ENCODE measurements at places on chromosomes 4 and X. TPM values are rescaled to one million over a fixed set of nuclear protein-coding genes. Genes with fewer than 3 reads are reported as not detected.

Gene SMR3A
- not detected for total RNA-seq

Gene BCORL1
- 8.0 TPM for total RNA-seq

Gene FOXR2
- total RNA-seq, result not detected

Gene CDKL2
- total RNA-seq, result 0.67 TPM

Gene ERAS
- total RNA-seq, result not detected

- H3K4me1 ChIP-seq, result peaks cover 18% of the 10 kb centered on the region
- no peaks in the 10 kb centered on the region for H3K36me3 ChIP-seq
- no peak overlapping the region for H3K4me3 ChIP-seq
- no peaks in the 10 kb centered on the region for H3K27me3 ChIP-seq
- no peak overlapping the region for H3K27ac ChIP-seq
- no peak for DNase-seq
Observed at GRCh38 chr4:38600575-38600974, 63.4 kb upstream of the KLF3 start.

- no peak overlapping the region for H3K27ac ChIP-seq
- no peaks in the 10 kb centered on the region for H3K4me1 ChIP-seq
- no peak overlapping the region for H3K4me3 ChIP-seq
- H3K36me3 ChIP-seq, result no peaks in the 10 kb centered on the region
- DNase-seq, result no peak
Observed at GRCh38 chrX:38654302-38654701, 93.0 kb downstream of the TSPAN7 start.

- peaks cover 69% of the 10 kb centered on the region for H3K27me3 ChIP-seq
- peaks cover 2% of the 10 kb centered on the region for H3K36me3 ChIP-seq
- no peak overlapping the region for H3K4me3 ChIP-seq
Observed at GRCh38 chr4:25953740-25954139, 39.7 kb downstream of the SMIM20 start.

- no peak for DNase-seq
- H3K27me3 ChIP-seq, result no peaks in the 10 kb centered on the region
Observed at GRCh38 chr4:108425988-108426387, 194.4 kb upstream of the RPL34 start.

GRCh38 chr4:113614414-113614813 is 147.1 kb downstream of the CAMK2D start:
- no peaks in the 10 kb centered on the region for H3K36me3 ChIP-seq
- no peak overlapping the region for H3K4me3 ChIP-seq
- H3K27ac ChIP-seq, result no peak overlapping the region
- H3K27me3 ChIP-seq, result no peaks in the 10 kb centered on the region
- no peak for DNase-seq

DNA sequence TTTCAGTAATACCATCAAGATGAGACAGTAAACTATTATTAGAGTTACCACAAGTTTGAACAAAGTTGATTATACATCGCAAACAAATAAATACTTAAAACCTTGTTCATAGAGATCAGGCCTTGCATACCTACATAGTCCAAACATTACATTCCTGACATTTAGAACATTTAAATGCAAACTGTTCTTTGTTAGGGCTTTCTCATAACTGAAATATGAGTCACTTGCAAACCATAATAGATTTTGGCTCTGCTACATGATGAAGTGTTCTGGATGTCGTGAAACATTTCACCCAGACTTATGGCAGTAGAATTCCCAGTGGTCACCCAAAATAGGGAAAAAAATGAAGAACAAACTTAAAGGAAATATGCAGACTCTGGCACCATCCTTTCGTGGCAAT is 75.0 kb downstream of the FAT4 start:
- no peak overlapping the region for H3K4me3 ChIP-seq
- H3K36me3 ChIP-seq, result no peaks in the 10 kb centered on the region
- DNase-seq, result no peak
- H3K4me1 ChIP-seq, result no peaks in the 10 kb centered on the region
- H3K27me3 ChIP-seq, result no peaks in the 10 kb centered on the region

DNA sequence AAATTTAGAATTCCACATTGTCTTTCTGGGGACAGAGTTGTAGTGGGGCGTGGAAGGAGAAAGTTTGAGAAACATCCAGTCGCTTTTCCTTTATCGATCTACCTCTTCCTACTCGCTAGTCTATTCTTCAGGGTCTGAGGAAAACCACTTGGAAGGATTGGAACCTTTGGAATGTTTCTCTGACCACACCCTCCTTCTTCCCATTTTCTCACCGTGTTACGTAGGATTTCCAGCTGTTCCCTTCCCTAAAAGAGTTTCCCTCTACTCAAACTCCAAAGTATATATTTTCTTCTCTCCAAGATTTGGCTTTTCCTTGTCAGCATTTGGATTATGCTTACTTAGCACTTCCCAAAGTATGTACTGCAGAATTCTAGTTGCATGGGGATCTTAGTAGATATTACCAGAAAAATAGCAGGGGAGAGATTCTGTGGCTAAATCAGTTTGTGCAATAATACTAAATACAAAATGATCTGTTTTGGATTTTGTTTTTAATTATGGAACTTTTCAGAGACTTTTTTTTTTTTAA is 4.9 kb downstream of the ENPEP start:
- H3K27me3 ChIP-seq, result peaks cover 61% of the 10 kb centered on the region
- H3K27ac ChIP-seq, result no peak overlapping the region
- peaks cover 6% of the 10 kb centered on the region for H3K4me1 ChIP-seq
- no peak for DNase-seq
- H3K4me3 ChIP-seq, result no peak overlapping the region

DNA sequence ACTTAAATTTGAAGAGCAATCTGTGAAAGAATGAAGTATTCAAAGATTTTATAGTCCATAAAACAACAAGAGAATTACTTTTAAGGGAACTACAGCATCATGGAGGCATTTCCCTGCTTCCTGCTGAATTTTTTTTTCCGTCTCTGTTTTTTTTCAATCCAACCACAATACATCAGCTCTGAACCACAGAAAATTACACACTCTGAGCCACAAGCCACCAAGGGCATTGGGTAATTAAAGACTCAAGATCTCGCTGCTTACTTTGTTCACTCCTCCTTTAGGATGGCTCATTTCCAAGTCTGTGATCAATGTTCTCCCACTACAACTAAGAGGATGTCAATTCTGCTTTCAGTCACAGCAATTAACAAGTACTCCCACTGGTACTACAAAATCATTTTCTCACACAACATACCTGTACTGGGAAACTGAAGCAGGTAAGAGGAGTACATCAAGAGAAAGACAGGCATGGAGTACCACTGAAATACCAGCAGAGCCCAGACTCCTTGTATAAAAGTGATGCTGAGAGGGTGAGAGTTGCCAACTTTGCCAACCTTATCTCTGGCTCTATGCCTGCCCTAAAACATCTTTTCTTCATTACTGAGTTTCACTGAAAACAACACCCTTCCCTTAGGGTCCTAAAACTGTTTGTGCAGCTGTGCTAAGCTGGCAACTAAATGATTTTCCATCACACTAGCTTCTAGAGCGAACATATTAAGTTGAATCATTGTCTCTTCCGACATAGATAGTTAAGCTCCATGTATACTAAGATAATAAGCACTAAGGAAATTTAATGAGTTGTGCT is 105.8 kb upstream of the MAGEB18 start:
- H3K4me1 ChIP-seq, result no peaks in the 10 kb centered on the region
- no peak for DNase-seq
- H3K4me3 ChIP-seq, result no peak overlapping the region
- H3K27me3 ChIP-seq, result no peaks in the 10 kb centered on the region

DNA sequence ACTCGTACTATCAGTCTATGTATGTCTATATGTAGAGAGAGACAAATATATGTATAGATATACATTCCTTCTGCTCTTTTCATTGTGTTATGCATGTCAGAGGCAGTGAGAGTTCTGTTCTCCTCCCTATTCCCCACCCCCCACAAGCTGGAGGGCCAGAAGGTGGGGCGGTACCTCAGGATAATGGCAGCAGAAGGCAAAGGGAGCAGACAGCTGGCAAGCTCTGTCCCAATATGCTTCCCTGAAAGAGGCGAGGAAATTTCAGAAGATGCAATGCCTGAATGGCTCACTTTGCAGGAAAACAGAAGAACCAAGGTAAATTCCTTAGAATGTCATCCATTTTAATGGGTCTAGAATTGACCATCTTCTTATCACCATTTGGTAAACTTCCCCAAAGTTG is 114.4 kb downstream of the NAA11 start:
- no peak overlapping the region for H3K27ac ChIP-seq
- DNase-seq, result no peak
- H3K4me1 ChIP-seq, result no peaks in the 10 kb centered on the region
- no peaks in the 10 kb centered on the region for H3K36me3 ChIP-seq
- H3K27me3 ChIP-seq, result no peaks in the 10 kb centered on the region
- no peak overlapping the region for H3K4me3 ChIP-seq

- no peak for DNase-seq
- peaks cover 14% of the 10 kb centered on the region for H3K27me3 ChIP-seq
- no peak overlapping the region for H3K4me3 ChIP-seq
- peaks cover 28% of the 10 kb centered on the region for H3K4me1 ChIP-seq
Observed at GRCh38 chr4:78661086-78661690, 109.6 kb downstream of the ANXA3 start.

- H3K27ac ChIP-seq, result no peak overlapping the region
- H3K4me1 ChIP-seq, result no peaks in the 10 kb centered on the region
- H3K36me3 ChIP-seq, result peaks cover 2% of the 10 kb centered on the region
- no peaks in the 10 kb centered on the region for H3K27me3 ChIP-seq
- no peak overlapping the region for H3K4me3 ChIP-seq
Observed at GRCh38 chr4:106062452-106062875, 167.2 kb downstream of the NPNT start.

GRCh38 chr4:140152013-140152703 is 1.8 kb downstream of the MAML3 start:
- H3K27ac ChIP-seq, result no peak overlapping the region
- no peaks in the 10 kb centered on the region for H3K36me3 ChIP-seq
- peak; percentile 55 for DNase-seq

DNA sequence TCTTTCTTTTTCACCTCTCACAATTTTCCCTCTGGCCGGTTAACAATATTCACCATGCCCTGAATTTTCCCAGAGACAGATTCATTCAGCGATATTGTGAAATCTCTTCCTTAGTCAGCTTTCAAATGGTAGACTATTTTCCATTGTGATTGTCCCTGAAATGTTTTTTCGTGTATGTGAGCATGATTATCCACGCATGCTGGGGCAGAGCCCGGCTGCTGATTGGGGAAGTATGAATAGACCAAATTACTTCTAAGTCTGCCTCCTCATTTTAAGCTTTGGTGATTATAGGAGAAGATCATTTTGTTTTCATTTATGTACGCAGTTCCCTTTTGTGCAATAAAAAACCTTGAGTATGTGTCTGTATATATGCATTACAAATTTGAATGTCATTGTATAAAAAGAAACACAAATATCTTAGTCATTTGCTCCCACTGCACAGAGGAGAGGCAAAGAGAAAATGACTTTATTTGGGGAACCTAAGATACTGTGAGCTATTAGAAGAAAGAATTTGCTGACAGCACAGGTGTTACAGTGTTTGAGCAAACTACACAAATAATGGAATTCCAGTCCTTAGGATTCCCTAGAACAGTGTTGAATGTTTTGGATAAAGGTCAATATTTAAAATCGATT is 11.3 kb downstream of the DTHD1 start:
- no peaks in the 10 kb centered on the region for H3K27me3 ChIP-seq
- no peak overlapping the region for H3K4me3 ChIP-seq
- H3K27ac ChIP-seq, result no peak overlapping the region
- DNase-seq, result no peak
- H3K36me3 ChIP-seq, result no peaks in the 10 kb centered on the region

DNA sequence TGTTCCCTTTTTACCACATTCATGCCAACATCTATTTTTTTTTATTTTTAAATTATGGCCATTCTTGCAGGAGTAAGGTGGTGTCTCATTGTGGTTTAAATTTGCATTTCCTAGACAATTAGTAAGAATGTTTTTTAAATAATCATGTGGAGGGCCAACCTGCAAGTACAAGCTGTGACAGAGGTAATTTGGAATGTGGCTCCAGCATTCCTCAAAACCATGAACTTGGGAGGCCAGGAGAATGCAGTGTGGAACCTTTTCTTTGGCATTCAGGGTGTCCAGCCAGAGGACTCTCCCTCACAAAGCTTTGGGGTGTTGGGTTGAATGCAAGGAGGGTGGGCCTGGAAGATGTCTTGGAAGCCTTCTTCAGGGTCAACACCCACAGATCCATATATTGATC is 7.3 kb upstream of the TMEM185A start:
- H3K27me3 ChIP-seq, result peaks cover 4% of the 10 kb centered on the region
- H3K27ac ChIP-seq, result no peak overlapping the region
- H3K4me1 ChIP-seq, result no peaks in the 10 kb centered on the region
- H3K36me3 ChIP-seq, result no peaks in the 10 kb centered on the region

GRCh38 chrX:15373976-15374375 is 10.2 kb downstream of the VEGFD start:
- H3K4me3 ChIP-seq, result no peak overlapping the region
- H3K27ac ChIP-seq, result no peak overlapping the region
- peaks cover 13% of the 10 kb centered on the region for H3K27me3 ChIP-seq
- no peaks in the 10 kb centered on the region for H3K36me3 ChIP-seq
- no peaks in the 10 kb centered on the region for H3K4me1 ChIP-seq

DNA sequence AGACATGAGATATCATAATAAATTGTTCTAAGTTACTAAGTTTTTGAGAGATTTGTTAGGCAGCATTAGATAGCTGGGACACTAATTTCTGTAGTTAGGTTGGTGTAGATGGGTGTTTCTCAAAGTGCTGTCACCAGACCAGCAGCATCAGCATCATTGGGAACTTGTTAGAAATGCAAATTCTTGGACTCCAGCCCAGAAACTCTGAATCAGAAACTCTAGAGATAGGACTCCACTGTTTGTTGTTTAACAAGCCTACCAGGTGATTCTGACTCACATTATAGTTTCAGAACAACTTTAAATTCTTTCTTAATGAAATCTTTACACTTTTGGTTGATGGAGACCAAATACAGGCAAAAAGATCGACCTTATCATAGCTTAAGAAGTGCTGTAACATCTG is 173.7 kb downstream of the PABPC4L start:
- H3K4me3 ChIP-seq, result no peak overlapping the region
- no peaks in the 10 kb centered on the region for H3K27me3 ChIP-seq
- no peak overlapping the region for H3K27ac ChIP-seq
- no peaks in the 10 kb centered on the region for H3K36me3 ChIP-seq
- no peak for DNase-seq

DNA sequence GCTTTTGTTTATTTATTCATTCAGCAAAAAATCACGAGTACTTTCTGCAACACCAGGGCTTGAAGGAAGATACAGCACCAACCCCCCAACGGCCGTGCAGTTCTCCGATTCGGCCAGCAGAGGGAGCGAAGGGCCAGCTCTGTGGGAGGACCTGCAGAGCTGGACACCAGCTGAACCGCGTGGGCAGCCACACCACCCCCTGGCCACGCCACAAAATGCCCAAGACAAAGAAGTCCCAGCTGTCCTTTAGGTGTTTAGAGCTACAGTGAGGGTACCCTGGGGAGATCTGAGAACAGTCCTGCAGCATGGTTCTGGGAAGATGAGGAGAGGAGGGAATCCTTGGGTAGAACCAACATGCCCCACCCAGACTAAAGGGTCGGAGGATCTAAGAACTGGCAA is 83.1 kb downstream of the RELL1 start:
- H3K4me3 ChIP-seq, result peak overlapping the region; percentile 59
- H3K27me3 ChIP-seq, result no peaks in the 10 kb centered on the region
- H3K4me1 ChIP-seq, result peaks cover 8% of the 10 kb centered on the region
- DNase-seq, result peak; percentile 48

DNA sequence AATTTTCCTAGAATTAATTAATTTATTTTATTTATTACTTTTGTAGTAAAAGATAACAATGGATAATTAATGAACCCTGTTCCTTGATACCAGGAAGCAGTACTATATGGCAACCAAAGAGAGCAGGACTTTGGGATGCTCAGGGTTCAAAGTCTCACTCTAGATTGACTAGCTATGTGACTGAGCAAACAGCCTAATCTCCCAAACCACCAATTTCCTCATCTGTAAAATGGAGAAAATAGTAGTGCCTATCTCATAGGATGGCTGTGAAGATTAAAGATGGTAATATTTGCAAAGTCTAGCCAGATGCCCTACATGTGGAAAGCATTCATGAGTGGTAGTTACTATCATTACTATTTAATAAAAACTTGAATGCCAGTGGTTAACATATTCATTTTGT is 97.6 kb downstream of the PRDM5 start:
- no peak for DNase-seq
- no peak overlapping the region for H3K4me3 ChIP-seq
- no peak overlapping the region for H3K27ac ChIP-seq

Measured in T-helper 17 cell (primary cell).